ENCODE measurements at places on chromosomes 13 and 19.

DNA sequence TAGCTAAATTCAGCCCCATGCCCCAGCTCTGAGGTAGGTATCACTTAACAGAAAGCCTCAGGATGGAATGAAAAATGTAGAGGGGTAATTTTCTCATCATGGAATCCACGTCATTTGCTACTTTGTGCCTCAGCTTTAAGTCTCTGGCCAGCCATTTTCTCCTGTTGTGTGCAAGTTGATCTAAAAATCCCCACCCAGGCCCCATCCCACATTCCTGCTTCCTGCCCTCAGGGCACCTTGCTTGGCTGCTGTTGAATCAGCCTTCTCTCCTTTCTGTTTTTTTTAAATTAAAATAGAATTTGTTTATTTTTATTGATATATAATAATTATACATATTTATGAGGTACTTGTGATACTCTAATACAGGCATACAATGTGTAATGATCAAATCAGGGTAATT is 179.9 kb upstream of the TSHZ3 start:
- no peak for DNase-seq

DNA sequence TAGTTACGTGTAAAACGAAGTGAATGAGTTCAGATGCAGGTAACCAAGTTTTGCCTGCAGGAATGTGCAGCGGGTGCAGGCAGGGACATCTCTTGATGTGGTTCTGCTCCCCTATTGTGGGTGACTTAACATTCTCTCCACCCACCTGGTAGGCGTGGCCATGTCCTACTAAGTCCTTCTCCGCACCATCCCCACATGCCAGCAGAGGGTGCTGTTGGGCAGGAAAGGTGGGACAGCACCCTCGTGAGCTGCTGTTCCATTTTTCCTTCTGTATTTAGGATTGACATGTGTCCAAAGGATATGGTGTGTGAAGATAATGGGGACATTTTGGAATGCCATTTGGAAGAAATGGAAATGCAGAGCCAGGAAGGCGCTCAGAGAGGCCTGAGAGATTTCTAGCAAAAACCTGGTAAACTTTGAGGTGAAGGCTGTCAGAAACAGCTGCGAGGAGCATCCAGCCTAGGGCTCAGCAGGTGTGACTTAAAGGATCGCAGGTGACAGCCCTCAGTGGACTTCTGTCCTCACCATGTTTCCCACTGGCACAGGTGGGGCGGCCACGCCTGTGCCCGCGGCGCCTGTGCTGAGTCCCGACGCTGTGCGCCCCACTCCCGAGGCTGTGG is 26.2 kb upstream of the MCF2L start:
- DNase-seq: peak; percentile 86

DNA sequence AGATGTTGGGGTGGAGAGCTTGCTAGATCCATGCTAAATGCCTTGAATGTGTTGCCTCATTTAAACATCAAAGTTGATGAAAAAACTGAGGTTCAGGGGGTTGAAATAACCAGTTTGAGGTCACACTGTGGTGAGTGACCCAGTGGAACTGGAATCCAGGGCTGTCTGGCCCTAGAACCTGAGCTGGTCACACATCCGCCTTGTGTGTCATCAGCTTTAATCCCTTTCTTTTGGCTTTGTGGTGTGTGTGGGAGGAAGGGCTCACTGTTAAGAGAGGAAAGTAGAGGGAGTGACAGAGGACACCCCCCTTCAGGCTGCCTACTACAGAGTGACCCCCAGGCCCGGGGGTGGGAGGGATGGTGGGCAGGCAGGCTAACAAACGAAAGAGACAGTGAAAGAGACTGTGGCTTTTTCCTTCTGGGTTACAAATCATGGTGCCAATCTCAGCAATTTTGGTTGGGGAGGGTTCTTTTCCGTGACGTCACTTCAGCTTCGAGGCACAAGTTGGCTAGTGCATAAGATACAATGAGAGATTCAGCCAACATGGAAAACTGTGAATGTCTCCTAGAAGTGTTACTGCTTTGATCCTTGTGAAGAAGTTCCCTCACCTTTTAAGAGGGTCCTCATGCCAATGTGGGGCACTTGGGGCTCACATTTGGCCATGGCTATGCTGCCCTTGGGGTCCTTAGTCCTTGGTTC is 164.9 kb downstream of the DLEU7 start:
- peak; percentile 9 for DNase-seq

GRCh38 chr19:58349590-58349989 is 3.7 kb downstream of the A1BG start:
- DNase-seq: no peak

- no peak for DNase-seq
Measured at GRCh38 chr13:22049384-22049783, 378.5 kb downstream of the FGF9 start.

DNA sequence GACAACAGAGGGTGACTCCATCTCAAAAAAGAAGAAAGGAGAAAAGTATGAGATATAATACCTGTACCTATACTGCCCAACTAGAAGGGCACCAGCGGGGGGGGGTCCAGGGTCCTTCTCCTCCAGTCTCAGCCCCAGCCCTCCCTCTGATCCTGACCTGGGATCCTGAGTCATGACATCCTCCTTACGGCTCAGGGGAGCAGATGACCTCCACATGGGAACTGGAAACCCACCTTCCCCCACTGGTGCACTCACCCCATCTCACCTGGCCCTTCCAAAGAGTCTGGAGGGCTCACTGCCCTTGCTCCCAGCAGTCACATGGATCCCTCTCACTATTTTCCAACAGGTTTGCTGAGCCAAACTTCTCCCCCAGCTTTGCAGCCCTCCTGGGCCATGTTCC is 24.2 kb downstream of the TUBA3C start:
- no peak for DNase-seq

GRCh38 chr13:44698066-44698465 is 121.9 kb upstream of the TSC22D1 start:
- no peak for DNase-seq

DNA sequence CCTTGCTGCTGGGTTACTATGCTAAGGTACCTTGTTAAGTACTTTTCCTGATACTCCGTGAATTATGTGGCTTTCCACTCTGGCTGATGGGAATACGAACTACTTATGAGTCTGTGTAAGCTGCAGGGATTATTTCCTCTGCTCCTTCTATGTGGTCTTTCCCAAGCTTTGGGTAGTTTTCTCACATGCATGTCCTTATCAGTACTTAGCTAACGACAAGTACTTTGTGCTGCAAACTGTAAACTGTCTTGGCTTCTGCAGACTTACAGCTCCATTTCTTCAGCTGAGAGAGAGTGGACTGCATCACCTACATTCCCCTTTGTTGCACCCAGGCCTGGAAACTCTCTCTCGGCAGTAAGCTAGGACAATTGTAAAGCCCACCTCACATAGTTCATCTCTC is 76.6 kb downstream of the FGF9 start:
- DNase-seq: no peak

DNA sequence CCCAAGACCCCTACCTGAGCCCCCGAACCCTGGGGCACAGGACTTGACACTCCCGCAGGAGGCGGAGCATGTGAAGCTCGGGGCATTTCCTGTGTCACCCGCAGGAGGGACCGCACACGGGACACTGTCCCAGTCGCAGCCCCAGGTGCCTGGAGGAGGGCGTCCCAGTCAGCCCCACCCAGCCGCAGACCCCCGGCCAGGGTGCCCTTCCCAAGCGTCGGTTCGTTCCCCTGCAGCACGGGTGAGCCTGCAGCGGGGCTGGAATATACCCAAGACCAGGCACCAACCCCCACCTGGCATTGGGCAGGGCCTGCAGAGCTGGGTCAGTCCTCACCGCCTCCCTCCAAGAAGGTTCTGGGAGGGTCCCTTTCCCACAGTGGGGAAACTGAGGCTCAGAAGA is 21.6 kb downstream of the TCF3 start:
- no peak for DNase-seq

- no peak for DNase-seq
Measured at GRCh38 chr13:65410791-65411190, 1819.3 kb downstream of the PCDH9 start.

DNA sequence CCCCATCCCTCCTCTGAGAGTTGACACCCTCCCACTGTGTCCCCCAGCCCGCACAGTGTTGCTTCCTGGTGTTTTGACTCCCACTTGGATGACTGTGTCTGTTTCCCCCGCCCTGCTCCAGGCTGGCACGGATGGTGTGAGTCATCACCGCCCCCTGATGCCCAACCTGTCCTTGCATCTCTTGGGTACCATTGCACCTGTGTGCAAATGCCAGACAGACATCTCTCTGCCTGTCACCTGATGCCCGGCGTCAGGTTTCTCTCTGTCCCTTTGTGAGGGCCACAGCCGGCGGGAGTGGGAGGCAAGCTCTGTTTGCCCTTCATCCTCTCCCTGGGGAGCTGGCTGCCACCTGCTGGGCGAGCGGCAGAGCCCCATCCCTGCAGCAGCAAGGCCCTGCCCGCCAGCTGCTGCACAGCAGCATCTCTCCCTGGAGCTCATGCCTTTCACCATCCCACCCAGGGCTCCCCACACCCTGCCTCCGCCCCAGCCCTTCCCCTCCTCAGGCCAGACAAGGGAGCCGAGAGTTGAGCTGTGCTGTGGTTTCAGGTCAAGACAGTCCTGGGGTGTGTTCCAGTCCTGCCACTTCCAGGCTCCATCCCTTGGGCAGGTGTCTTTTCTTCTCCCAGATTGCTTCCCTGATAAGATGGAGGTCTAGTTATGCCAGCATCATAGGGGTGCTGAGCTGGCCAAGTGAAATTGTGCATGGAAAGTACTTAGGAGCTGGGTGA is 29.7 kb downstream of the NKPD1 start:
- DNase-seq: peak; percentile 26

DNA sequence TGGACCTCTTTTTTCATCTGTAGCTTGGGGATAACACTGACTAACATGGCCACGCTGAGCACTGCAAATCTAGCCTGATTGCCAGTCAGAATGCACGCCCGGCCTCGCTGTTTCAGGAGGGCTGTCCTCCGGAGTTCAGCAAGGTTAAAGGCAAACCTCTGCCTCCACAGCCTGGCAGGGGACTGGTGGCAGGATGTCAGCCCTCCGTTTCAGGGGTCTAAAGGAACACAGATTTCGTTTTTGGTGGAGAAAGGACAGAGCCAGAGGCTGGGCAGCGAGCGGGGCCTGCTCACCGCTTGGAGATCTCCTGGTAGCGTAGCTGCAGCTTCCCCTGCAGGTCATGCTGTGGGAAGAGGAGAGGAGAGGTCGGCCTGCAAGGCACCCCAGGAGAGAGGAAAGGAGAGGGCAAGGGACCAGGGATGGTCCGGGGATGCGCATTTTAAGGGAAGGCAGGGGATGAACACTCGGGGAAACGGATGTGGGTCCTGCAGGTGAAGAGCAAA is 560 bp downstream of the NDUFA7 start:
- DNase-seq: no peak

DNA sequence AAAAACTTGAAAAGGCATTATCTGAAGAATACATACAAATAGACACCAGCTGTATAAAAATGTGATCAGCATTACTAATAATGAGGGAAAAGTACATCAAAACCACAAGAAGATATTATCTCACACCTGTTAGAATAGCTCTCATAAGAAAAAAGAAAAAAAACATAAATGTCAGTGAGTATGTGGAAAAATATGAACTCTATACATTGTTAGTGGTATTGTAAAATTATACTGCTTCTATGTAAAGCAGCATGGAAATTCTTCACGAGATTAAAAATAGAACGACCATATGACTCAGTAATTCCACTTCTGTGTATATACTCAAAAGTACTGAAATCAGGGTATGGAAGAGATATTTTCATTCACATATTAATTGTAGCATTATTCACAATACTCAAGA is 1146.4 kb downstream of the SLITRK5 start:
- no peak for DNase-seq

- DNase-seq: no peak
Measured at GRCh38 chr19:47389150-47389556, 30.2 kb downstream of the MEIS3 start.

DNA sequence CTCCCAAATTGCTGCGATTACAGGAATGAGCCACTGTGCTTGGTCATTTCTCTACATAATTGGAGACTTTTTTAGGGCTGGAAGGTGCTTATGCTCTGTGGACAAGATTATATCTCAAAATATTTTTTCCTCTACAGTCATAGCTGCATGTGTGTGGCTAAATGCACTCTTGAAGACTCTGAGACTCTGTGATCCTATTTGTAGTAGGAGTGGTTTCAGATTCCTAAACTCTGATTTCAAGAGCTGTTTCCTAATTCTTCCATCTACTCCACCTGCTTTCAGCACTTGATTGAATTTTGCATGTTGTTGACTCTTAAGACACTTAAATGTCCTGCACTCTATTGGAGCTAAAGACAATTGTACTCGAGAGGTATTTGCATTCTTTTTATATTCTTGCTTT is 78.0 kb downstream of the KLF5 start:
- no peak for DNase-seq

- DNase-seq: no peak
Measured at GRCh38 chr13:99496184-99497142, 4.8 kb upstream of the TM9SF2 start.

DNA sequence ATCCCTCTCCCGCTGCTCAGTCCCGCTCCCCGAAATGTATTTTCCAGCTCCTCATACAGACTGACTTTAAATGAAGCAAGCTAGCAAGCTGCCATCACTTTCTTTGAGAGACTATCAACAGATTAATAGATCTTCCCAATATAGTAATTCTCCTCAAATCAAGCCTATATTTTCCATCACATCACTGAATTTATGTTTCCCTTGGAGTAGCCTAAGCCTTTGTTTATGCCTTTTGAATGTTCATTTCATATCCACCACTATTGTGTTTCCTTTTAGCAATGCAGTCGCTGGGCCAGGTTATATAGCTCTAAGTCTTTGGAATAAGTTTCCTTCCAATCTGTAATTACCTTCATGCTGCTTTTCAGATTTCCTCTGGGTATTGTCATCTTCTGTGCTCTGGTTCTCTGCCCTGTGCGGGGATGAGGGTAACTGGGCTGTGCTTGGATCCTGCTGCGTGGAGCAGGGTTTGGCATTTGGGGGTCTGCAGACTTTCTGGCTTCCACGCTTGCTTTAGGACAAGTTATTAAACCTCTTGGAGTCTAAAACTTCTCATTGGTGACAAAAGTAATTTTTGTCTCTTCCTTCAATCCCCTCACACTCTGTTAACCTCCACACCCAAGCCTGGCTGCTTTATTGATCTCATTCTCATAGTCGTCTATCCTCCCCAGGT is 256.9 kb downstream of the DLEU7 start:
- no peak for DNase-seq

DNA sequence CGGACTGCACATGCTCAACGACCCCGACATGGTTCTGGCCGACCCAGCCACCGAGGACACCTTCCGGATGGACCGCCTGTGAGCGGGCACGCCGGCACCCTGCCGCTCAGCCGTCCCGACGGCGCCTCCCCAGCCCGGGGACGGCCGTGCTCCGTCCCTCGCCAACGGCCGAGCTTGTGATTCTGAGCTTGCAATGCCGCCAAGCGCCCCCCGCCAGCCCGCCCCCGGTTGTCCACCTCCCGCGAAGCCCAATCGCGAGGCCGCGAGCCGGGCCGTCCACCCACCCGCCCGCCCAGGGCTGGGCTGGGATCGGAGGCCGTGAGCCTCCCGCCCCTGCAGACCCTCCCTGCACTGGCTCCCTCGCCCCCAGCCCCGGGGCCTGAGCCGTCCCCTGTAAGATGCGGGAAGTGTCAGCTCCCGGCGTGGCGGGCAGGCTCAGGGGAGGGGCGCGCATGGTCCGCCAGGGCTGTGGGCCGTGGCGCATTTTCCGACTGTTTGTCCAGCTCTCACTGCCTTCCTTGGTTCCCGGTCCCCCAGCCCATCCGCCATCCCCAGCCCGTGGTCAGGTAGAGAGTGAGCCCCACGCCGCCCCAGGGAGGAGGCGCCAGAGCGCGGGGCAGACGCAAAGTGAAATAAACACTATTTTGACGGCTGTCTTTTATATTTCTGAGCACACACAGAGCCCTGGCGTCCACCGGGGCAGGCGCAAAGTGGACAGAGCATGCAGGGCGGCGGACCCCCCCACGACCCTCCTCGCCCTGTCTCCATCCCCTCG is 13.6 kb downstream of the COMP start:
- no peak for DNase-seq

- no peak for DNase-seq
Measured at GRCh38 chr19:11931051-11931450, 6.1 kb downstream of the ZNF700 start.

All from HTR-8/SVneo (cell line).